Right atrium auricular region (tissue), 2 donors: ENCODE measurements at places on chromosomes 3 and 15. TPM values are rescaled to one million over a fixed set of nuclear protein-coding genes. Genes with fewer than 3 reads are reported as not detected.

The FEZF2 gene
- not detected for total RNA-seq

The LRIG1 gene
- total RNA-seq, result 147 TPM

The CLDN1 gene
- 12.7 TPM for total RNA-seq

The SLC51A gene
- 0.35 TPM for total RNA-seq

The FBXO40 gene
- total RNA-seq, result 187 TPM

GRCh38 chr3:119912220-119912619 lies 130.3 kb downstream of the NR1I2 start:
- H3K36me3 ChIP-seq, result peaks cover 7% of the 10 kb centered on the region
- H3K4me1 ChIP-seq, result peaks cover 14% of the 10 kb centered on the region
- no peak for DNase-seq
- no peak overlapping the region for H3K27ac ChIP-seq
- H3K4me3 ChIP-seq, result no peak overlapping the region

GRCh38 chr3:120089089-120089488 lies 5.2 kb downstream of the GSK3B start:
- DNase-seq, result no peak
- H3K4me1 ChIP-seq, result peaks cover 44% of the 10 kb centered on the region
- no peaks in the 10 kb centered on the region for H3K36me3 ChIP-seq
- no peak overlapping the region for H3K27ac ChIP-seq
- H3K27me3 ChIP-seq, result no peaks in the 10 kb centered on the region

DNA sequence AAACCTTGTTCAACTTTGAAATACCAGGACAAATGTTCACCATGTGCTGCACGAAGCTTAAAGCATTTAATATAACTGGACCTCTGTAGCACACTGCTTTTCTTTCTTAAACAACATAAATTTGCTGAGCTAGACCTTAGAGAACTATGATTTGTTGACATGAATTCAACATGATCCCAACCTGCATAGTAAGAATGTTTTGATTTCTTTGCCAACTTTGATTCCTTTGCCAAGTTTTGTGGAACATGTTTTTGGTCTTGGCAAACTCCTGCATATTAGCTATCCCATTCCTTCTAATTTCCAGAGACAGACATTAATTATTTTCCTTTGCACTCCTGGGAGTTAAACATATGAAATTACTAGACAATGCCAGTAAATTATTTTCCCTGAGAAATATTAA lies 197.2 kb upstream of the RBMS3 start:
- DNase-seq, result no peak
- H3K27me3 ChIP-seq, result no peaks in the 10 kb centered on the region
- no peaks in the 10 kb centered on the region for H3K36me3 ChIP-seq
- no peak overlapping the region for H3K4me3 ChIP-seq

- H3K4me1 ChIP-seq, result no peaks in the 10 kb centered on the region
- peaks cover 8% of the 10 kb centered on the region for H3K36me3 ChIP-seq
- H3K4me3 ChIP-seq, result no peak overlapping the region
Observed at GRCh38 chr3:188310270-188310710, 156.3 kb downstream of the LPP start.

DNA sequence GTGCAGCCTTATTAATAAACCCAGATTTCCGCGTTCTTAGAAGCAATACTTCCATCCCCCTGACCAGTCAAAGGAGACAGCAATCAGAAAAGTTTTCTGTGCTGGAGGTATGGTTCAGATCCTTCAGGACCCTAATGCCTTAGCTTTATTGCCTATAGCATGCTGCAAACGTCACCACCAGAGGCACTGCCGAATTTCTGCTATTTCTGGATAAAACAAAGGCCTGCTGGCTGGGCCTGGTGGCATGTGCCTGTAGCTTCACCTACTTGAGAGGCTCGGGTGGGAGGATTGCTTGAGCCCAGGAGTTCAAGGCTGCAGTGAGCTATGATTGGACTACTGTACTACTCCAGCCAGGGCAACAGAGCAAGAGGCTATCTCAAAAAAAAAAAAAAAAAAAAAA lies 407.2 kb downstream of the FOXP1 start:
- H3K4me3 ChIP-seq, result no peak overlapping the region
- DNase-seq, result no peak
- H3K27ac ChIP-seq, result no peak overlapping the region
- H3K4me1 ChIP-seq, result no peaks in the 10 kb centered on the region
- no peaks in the 10 kb centered on the region for H3K27me3 ChIP-seq

- H3K27me3 ChIP-seq, result no peaks in the 10 kb centered on the region
- DNase-seq, result no peak
- H3K4me3 ChIP-seq, result no peak overlapping the region
- no peaks in the 10 kb centered on the region for H3K4me1 ChIP-seq
- no peak overlapping the region for H3K27ac ChIP-seq
Observed at GRCh38 chr3:130091958-130092357, 10.3 kb downstream of the ALG1L2 start.

DNA sequence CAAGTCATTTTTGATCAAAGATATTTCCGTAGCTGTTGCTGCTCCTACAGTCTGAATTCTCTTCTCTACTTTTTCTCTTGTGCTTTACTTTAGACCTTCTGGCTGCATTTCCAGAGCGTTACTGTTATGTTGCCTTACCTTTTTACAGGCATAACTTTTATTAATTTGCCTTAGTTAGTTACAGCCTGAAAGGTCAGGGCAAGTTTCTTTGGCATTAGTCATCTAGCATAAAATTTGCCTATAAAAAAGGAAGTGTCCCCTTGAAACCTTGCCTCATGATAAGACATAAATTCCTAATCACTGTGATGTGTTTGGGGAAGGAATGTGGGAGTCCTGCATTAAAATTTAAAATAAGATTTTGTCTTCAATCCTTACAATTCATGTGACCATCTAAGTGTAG lies 618.5 kb downstream of the NR2F2 start:
- no peaks in the 10 kb centered on the region for H3K36me3 ChIP-seq
- H3K4me1 ChIP-seq, result no peaks in the 10 kb centered on the region
- H3K27me3 ChIP-seq, result no peaks in the 10 kb centered on the region
- no peak for DNase-seq
- H3K4me3 ChIP-seq, result no peak overlapping the region

DNA sequence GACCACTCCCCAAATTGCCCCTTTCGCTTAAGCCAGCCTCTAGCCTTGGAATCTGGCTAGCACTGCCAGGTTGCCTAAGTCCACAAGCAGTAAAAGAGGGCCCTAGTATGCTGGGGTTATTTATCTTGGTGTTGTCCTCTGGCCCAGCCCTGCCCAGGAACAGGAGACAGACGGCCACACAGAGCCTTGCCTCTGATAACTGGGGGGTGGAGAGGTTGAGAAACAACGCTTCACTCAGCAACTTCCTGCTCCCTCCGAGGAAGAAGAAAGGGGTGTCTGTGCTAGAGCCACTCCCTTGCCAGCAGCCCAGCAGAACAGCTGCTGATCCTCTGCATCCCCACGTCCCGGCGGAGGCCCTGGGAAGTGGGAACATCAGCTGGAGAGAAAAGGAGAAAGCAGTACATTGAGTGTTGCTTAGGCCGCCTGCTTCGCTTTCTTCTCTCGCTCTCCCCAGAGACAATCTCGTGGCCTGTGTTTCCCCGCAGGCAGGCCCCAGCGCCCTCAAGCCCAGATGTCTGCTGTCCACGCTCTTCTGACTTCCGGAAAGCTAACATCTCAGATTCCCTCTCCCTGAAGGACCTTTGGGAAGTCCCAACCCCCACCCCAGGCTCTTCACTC lies 22.6 kb upstream of the C3orf70 start:
- H3K36me3 ChIP-seq, result no peaks in the 10 kb centered on the region
- peak; percentile 72 for DNase-seq
- peak overlapping the region; percentile 35 for H3K27ac ChIP-seq
- peaks cover 4% of the 10 kb centered on the region for H3K4me1 ChIP-seq

GRCh38 chr3:37308247-37308646 lies 133.9 kb upstream of the LRRFIP2 start:
- peaks cover 3% of the 10 kb centered on the region for H3K36me3 ChIP-seq
- H3K4me1 ChIP-seq, result peaks cover 22% of the 10 kb centered on the region
- no peak overlapping the region for H3K27ac ChIP-seq
- H3K4me3 ChIP-seq, result no peak overlapping the region
